ENCODE measurements at places on chromosomes 1 and 21. TPM values are rescaled to one million over a fixed set of nuclear protein-coding genes. Genes with fewer than 3 reads are reported as not detected.

Gene BSND
- total RNA-seq, result not detected

Gene THEM5
- not detected for total RNA-seq

Gene MIXL1
- total RNA-seq, result not detected

Gene IGSF5
- not detected for total RNA-seq

Gene LYPD8
- total RNA-seq, result not detected

Gene C1orf116
- total RNA-seq, result 0.63 TPM

Gene RUNX3
- total RNA-seq, result 76.4 TPM

Gene DAB1
- total RNA-seq, result 0.42 TPM

Gene CD244
- total RNA-seq, result 15.5 TPM

Gene OR2T33
- total RNA-seq, result not detected

Gene TTLL7
- 0.84 TPM for total RNA-seq

Gene SRSF10
- 316 TPM for total RNA-seq

Gene PITHD1
- 63.8 TPM for total RNA-seq

Gene VCAM1
- total RNA-seq, result 0.42 TPM

Gene AMIGO1
- 9.2 TPM for total RNA-seq

Gene TNFRSF4
- total RNA-seq, result 3.3 TPM

Gene ERO1B
- total RNA-seq, result 16.6 TPM

Gene FLG2
- not detected for total RNA-seq

Gene MYBPH
- not detected for total RNA-seq

Gene MACF1
- 218 TPM for total RNA-seq

Gene KDF1
- 0.63 TPM for total RNA-seq

Gene CFAP107
- not detected for total RNA-seq

Gene ZFP69B
- total RNA-seq, result 2.9 TPM

Gene PRELP
- not detected for total RNA-seq

Gene APOBEC4
- 0.10 TPM for total RNA-seq

Gene PLEKHA6
- under 0.01 TPM for total RNA-seq

Gene NUDT17
- 1.2 TPM for total RNA-seq

Gene NT5C1A
- 0.31 TPM for total RNA-seq

Gene PMF1
- total RNA-seq, result 59.0 TPM

Gene HSF2BP
- total RNA-seq, result 0.42 TPM

Gene RNU1-2
- under 0.01 TPM for total RNA-seq

Gene CLCA4
- total RNA-seq, result not detected

Gene GRHL3
- total RNA-seq, result not detected

Gene OVAAL
- not detected for total RNA-seq

Gene OPN3
- 14.0 TPM for total RNA-seq

Gene ZNF496
- 13.1 TPM for total RNA-seq

Gene UTP11
- 18.2 TPM for total RNA-seq

Gene AMY1A
- not detected for total RNA-seq

Gene LDLRAP1
- 34.5 TPM for total RNA-seq

Gene USF1
- total RNA-seq, result 86.8 TPM

Gene TBX15
- 0.21 TPM for total RNA-seq

Gene SSU72
- total RNA-seq, result 47.9 TPM

Gene PCP4L1
- not detected for total RNA-seq

Gene DYNLT5
- total RNA-seq, result 0.10 TPM

Gene CADM3
- 0.10 TPM for total RNA-seq

Gene CLCNKB
- total RNA-seq, result not detected

Gene ANKRD34A
- total RNA-seq, result 0.42 TPM

Gene PGBD5
- total RNA-seq, result under 0.01 TPM

Gene APCS
- not detected for total RNA-seq
